Activated CD4-positive, alpha-beta T cell treated with anti-CD3 and anti-CD28 coated beads, Interleukin-2, amount 10 ng/mL, durations not matched to agents 7 days and 5 days (primary cell): ENCODE measurements at places on chromosomes 5 and 9.
A peak's percentile ranks its signal among the peaks of the same experiment; 100 is the strongest.

- no peak for DNase-seq
Measured at GRCh38 chr9:72217306-72217842, 68.1 kb downstream of the GDA start.

GRCh38 chr5:74501674-74502478 lies 138.7 kb downstream of the ENC1 start:
- no peak for DNase-seq

DNA sequence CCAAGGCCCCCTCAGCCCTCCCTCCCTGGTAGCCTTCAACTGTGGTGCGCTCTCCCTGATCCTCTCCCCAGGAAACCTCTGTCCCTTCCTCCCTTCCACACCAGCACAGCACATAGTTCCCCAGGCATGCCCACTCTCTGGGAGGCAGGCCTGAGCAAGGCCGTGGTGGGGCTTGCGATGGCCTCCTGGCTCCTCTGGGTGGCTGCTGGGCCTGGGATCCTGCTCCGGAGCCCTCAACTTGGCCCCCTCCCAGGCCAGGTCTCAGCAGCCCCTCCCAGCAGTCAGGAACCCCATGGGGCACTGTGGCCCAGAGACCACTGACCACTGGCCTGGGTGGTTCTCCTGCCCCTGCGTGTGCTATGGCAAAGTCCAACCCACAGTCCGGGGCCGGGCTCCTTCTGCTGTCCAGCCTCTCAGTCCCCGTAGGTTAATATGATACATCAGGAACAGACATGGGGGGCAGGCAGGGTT lies 125.8 kb downstream of the ZNF354C start:
- DNase-seq = no peak

DNA sequence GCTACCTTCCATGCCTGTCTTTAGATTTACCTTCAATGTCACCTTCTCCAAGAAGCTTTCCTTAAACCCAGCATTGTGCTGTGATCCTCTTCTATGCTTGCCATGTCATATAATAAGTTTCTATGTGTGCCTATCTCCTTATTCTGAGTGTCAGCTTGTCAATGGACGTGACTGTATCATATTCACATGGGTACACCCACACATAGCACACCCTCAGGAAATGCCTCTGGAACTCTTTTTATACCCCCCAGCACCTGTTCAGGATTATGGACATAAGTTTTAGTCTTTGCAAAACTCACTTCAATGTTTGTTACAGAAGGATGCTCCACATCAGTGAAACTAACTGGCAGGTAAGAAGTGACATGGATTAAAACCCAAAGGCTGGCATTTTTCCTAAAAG lies 7.4 kb downstream of the GAS1 start:
- no peak for DNase-seq

DNA sequence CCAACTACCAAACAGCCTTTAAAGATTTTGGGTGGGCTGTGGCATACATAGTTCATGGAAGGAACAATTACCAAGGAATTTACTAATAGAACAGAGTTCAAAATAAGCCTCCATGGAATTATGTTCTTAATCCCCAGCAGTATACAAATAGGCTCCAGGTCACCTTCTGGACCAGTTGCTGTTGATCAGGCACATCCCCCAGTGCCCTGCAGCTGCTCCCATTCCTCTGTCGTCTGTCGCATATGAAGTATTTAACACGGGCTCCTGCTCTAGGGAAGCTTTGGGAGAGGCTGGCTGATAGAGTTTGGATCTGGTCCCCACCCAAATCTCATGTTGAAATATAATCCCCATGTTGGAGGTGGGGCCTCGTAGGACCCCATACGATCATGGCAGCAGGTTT lies 17.8 kb downstream of the SHC3 start:
- DNase-seq = no peak

DNA sequence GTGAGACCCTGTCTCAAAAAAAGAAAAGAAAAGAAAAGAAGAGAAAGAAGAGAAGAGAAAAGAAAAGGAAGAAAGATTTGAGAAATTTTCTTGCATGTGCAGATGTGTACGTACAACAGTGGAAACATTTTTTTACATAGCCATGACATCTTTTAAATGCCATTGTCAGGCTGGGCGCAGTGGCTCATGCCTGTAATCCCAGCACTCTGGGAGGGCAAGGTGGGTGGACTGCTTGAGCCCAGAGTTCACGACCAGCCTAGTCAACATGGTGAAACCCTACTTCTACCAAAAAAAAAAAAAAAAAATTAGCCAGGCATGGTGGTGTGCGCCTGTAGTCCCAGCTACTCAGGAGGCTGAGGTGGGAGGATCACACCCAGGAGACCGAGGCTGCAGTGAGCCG lies 6.6 kb downstream of the LMAN2 start:
- no peak for DNase-seq

DNA sequence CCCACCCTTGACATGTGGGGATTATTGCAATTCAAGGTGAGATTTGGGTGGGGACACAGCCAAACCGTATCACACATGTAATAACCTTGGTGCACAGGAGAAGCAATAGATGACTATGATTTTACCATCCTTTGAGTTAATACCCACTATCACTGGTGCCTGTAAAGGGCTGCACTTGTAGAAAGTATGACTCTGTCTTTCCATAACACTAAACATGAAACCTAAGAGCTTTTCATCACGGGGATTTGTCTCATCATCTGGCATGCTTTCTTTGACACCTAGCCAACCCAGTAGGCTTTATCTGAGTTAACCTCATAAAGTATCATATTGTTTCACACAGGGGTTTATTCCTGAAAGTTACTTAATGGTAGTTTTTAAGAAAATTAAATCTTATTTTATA lies 188.9 kb upstream of the TNC start:
- no peak for DNase-seq

- no peak for DNase-seq
Measured at GRCh38 chr9:2216591-2216990, 201.4 kb downstream of the SMARCA2 start.

DNA sequence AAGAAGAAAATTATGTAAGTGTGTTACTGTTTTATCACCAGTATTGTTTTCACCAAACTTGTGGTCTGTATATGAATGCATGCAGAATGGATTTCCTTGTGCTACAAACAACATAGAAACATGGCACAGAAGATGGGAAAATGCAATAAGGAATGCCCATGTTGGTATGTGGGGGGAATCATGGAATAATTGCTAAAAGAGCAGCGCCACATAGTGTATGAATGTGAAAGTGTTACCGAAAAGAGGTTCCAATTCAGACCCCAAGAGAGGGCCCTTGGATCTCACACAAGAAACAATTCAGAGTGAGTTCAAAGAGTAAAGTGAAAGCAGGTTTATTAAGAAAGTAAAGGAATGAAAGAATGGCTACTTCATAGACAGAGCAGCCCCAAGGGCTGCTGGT lies 26.4 kb upstream of the TYRP1 start:
- DNase-seq = no peak

DNA sequence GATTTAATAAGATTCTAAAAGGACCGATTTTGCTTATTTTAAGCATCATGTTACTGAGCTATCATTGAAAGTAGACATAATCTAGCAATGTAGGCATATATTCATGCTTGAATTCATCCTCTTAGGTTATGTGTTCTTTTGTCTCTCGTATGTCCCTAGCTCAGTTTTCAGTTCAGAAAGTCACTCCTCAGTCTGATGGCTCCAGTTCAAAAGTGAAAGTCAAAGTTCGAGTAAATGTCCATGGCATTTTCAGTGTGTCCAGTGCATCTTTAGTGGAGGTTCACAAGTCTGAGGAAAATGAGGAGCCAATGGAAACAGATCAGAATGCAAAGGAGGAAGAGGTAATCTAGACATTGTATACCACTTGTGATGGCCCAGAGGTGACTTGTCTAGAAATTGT lies 39.2 kb downstream of the HSPA4 start:
- no peak for DNase-seq

DNA sequence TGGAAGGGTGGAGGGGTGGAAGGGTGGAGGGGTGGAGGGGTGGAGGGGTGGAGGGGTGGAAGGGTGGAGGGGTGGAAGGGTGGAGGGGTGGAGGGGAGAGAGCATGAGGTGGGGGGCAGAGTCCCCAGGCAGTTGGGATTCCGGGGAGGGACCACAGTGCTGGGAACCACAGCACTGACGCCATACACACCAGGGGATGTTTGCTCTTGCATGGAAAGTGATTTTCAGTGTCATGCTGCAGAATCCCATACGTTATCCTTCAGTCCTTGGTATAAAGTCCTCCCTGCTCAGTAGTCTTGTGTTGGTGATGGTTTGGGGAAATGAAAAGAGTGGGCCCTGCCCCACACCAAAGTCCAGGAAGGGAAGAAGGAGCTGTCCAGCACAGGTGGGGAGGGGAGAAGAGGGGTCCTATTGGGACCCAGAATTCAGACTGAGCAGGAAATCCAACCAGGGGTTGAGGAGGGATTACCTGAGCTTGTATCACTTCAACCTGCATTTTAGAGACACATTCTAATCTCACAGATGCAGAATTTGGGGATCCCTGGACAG lies 5.5 kb upstream of the FIBCD1 start:
- DNase-seq = no peak

DNA sequence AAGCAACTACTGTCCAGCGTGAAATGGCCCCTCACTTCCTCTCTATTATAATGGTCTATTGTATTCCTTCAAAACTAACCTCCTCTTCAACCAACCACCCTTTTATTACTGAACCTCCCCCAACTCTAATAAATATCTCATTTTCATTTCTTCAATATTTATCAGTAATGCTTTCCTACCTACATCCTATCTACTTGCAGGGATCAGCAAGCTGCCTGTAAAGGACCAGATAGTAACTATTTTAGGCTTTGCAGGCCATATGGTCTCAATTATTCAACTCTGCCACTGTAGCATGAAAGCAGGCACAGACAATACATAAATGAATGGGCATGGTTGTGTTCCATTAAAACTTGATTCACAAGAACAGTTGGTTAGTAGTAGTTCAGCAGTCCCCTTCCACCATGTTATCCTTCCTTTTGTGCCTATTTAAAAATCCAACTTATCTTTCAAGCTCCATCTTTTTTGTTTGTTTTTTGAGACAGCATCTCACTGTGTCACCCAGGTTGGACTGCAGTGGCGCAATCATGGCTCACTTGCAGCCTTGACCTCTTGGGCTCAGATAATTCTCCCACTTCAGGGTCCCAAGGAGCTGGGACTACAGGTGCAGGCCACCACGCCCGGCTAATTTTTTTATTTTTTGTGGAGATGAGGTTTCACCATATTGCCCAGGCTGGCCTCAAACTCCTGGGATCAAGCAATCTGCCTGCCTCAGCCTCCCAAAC lies 45.8 kb downstream of the PCDHGC5 start:
- DNase-seq = no peak

GRCh38 chr5:68315679-68316271 lies 100.2 kb downstream of the PIK3R1 start:
- DNase-seq = peak; percentile 10

DNA sequence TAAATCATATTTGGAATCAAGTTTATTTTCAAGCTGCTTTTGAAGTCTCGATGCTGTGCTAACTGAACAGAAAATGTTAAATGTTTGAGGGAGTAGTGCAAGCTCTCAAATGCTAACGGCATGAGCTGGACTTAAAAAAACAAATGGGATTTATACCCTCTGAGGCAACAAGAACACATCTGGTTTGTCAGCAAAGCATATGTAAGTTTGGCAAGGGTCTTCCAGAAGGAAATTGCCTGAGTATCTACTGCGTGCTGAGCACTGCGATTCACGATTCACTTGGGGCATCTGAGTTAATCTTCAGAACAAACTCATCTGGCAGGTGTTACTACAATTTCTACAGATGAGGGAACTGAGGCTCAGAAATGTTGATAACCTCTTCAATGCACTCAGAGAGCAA lies 98.4 kb upstream of the C9orf72 start:
- DNase-seq = no peak

- no peak for DNase-seq
Measured at GRCh38 chr5:141657937-141658545, 6.8 kb upstream of the FCHSD1 start.

- no peak for DNase-seq
Measured at GRCh38 chr5:67886761-67887160, 328.8 kb upstream of the PIK3R1 start.

DNA sequence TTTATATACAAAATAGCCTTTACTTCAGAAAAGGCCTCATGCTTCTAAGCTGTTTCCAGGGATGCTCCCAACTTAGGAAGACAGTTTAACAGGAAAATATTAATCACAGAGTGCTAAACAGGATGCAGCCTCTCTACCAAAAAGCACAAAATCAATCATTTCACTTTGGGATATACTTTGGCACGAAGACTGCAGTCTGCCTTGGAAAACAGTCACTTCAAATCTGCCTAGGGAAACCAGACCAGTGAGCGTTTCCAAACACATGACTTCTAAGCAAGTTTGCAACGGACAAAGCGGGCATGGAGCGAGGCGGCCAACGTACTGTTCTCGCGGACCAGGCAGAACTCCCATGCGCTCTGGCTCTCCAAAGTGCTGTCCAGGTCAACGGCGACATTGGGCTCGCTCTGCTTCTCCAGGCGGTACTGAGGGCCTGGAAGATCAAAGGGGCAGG lies 201.0 kb downstream of the MAPKAP1 start:
- no peak for DNase-seq

DNA sequence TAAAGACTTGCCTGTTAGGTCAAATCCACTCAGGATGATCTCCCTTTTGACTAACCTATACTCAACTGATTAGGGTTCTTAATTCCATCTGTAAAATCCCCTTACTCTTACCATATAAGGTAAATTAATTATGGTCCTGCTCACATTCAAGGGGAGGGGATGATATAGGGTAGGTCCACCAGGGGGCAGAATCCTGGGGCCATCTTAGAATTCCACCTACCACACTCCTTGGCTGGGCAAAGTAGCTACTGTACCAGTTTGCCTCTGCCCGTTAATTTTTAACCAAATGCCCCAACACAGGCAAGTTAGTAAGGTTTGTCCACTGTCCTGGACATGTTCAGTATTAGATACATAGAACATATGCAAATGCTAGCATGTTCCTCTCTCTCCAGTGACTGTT lies 262.4 kb downstream of the SEMA5A start:
- no peak for DNase-seq

DNA sequence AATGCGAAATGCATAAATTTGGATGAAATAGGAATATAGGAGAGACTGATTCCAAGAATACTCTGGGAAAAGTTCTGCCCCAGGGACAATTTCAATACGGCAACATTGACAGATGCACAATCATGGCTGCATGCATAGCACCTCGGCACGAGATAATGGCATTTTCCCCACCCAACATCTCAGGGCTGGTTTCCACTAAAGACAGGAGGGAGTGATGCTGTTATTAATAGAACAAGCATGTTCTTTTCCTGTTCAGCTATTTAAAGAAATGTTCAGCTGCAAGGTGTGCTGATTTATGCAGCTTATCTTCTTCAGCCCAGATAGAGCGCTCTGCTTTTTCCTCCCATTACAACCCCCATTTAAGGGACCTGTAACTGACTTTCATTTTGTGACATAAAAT lies 740.2 kb downstream of the TLR4 start:
- DNase-seq = no peak

- DNase-seq = no peak
Measured at GRCh38 chr5:169656125-169656901, 19.2 kb downstream of the DOCK2 start.

DNA sequence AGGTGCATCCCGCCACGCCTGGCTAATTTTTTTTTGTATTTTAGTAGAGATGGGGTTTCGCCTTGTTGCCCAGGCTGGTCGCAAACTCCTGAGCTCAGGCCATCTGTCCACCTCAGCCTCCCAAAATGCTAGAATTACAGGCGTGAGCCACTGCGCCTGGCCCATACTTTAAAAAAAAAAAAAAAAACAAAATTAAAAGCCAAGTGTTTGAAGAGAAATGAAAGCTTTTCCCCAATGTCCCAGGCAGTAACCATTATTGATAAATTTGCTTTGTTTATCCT lies 9.5 kb downstream of the PRRC2B start:
- DNase-seq = no peak

GRCh38 chr5:158707534-158707933 lies 392.2 kb downstream of the EBF1 start:
- no peak for DNase-seq

- DNase-seq = no peak
Measured at GRCh38 chr5:19701731-19702130, 286.3 kb downstream of the CDH18 start.
